ENCODE measurements at places on chromosomes 12 and 14. TPM values are rescaled to one million over a fixed set of nuclear protein-coding genes. Genes with fewer than 3 reads are reported as not detected.

EPYC gene
- not detected for total RNA-seq

KCNJ8 gene
- total RNA-seq, result 0.17 TPM

LARP4 gene
- 82.5 TPM for total RNA-seq

LGR5 gene
- total RNA-seq, result not detected

PCED1B gene
- 0.19 TPM for total RNA-seq

RD3L gene
- not detected for total RNA-seq

MMAB gene
- 14.0 TPM for total RNA-seq

CLEC4A gene
- total RNA-seq, result not detected

TMEM132C gene
- total RNA-seq, result not detected

CLEC9A gene
- not detected for total RNA-seq

RIN3 gene
- 7.7 TPM for total RNA-seq

PLBD1 gene
- 0.34 TPM for total RNA-seq

STAT2 gene
- 72.7 TPM for total RNA-seq

IQSEC3 gene
- under 0.01 TPM for total RNA-seq

NDUFA9 gene
- 54.5 TPM for total RNA-seq

SAMD15 gene
- total RNA-seq, result 0.88 TPM

NABP2 gene
- total RNA-seq, result 32.9 TPM

RDH5 gene
- total RNA-seq, result 0.74 TPM

ZNF268 gene
- 39.8 TPM for total RNA-seq

FLVCR2 gene
- 15.8 TPM for total RNA-seq

AQP2 gene
- total RNA-seq, result not detected

KRT86 gene
- total RNA-seq, result not detected

Measured in dermis blood vessel endothelial cell (primary cell).